ENCODE measurements at places on chromosomes 6 and 20.

GRCh38 chr6:79686707-79687309 is 55.7 kb downstream of the SH3BGRL2 start:
- DNase-seq, result no peak

DNA sequence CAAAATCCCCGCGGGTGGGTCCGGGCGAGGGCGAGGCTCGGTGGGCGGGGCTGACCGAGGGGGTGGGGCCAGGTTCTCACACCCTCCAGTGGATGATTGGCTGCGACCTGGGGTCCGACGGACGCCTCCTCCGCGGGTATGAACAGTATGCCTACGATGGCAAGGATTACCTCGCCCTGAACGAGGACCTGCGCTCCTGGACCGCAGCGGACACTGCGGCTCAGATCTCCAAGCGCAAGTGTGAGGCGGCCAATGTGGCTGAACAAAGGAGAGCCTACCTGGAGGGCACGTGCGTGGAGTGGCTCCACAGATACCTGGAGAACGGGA is 809 bp downstream of the HLA-G start:
- DNase-seq, result no peak

DNA sequence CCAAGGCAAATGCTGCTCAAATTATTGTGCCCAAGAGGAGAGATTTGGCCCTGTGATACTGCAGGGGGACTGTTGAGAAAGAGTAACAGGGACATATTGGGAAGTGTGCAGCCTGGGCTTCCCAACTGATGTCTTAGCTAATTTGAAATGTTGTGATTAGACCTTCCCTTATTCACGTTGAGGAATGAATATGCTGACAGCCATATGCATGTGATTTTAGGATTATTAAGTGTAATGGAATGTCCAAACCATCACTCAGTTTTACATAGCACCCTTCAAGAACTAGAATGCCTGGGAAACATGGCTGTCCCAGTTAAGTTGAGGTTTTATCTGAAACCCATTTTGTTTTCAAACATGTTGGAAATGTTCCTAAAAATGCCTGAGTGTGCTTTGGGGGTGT is 81.4 kb downstream of the CARMIL1 start:
- no peak for DNase-seq

DNA sequence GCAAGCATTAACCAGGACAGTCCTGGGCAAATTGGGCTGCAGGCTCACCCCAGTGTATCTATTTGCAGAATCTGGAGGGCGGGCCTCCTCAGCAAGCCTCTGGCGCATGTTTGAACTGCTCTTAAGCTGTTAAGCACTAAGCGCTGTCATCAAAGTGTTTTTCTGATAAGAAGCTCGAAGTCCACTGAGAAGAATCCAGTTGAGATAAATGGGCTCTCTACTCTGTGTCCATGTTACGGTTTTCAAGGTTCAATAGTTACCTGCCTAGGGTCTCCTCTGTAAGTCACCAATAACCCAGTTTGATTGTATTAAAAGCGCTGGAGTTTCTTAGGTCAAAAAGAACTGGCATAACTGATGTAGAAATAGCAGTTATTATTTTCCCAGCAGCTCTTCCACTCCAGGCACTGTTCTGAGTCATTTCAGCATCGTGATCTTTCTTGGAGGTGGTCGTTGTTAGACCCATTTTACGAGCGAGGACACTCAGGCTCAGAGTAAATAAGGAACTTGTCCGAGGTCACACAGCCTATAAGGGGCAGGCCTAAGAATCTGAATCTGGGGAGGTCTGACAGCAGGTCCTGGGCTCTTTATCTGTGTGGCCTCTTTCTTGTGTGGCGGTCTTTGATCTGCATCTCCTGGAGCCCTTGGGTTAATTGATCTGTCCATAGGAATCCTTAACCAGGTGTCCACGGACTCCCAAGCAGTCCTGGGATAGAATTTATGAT is 207.4 kb upstream of the ZNF217 start:
- DNase-seq, result peak; percentile 61

- DNase-seq, result no peak
These were observed 39.7 kb upstream of the PPP1R3G start for GRCh38 chr6:5045416-5045815.

GRCh38 chr20:12531626-12532025 is 477.1 kb upstream of the SPTLC3 start:
- DNase-seq, result no peak

DNA sequence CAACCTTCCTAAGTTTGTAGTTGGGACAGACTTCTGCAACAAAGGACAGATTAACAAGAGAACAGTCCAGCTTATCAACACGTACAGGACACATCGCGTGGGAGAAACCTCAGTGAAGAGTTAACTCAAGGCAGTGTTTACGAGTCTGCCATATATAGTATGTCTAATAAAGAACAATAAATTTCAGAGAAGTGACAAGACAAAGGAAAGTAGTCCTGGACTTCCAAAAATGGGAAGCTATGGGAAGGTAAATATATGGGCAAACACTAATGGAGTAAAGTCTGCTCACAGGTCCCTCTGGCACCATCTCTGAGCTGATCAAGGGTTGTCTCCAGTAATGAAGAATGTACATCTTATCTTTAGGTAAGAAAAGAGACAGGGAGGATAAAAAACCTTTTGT is 34.9 kb downstream of the GCM1 start:
- no peak for DNase-seq

DNA sequence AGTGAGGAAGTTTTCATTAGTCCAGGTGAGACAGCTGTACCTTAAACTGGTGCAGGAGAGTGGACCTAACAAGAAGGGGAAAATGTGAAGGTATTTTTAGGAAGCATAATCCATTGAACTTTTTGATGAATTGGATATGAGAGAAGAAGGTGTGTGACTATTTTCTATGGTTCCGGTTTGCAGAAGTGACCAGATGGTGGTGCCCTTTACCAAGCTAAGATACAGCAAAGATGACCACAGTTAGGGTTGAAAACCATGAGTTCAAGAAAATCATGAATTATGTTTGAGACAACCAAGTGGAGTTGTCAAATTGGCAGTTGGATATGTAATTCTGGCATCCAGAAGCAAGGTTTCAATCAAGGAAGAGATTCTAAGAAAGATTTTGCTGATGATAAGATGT is 61.9 kb upstream of the NRSN1 start:
- peak; percentile 21 for DNase-seq

- no peak for DNase-seq
These were observed 56.5 kb upstream of the IER3 start for GRCh38 chr6:30800871-30801270.

GRCh38 chr20:53956013-53956715 is 114.2 kb downstream of the BCAS1 start:
- DNase-seq, result no peak

DNA sequence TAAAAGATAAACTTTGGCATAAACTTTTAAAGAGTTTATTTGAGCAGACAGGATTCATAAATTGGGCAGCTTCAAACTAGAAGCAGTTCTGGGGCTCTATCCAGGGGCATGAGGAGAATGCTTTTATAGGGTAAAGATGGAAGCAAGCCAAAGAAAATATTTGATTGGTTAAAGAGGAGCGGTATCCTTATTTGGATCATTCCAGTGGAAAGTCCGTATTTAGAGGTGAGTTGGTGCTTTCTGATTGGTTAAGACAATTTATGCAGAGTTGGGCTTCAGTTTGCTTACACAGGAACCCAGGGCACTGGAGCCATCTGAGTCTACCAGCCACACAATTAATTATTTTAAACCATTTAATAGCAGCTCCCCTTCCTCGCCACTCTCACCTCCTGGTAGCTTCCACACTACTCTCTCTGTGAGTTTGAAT is 37.9 kb upstream of the RNF217 start:
- no peak for DNase-seq

- no peak for DNase-seq
These were observed 59.1 kb upstream of the TMEM244 start for GRCh38 chr6:129920103-129920798.

DNA sequence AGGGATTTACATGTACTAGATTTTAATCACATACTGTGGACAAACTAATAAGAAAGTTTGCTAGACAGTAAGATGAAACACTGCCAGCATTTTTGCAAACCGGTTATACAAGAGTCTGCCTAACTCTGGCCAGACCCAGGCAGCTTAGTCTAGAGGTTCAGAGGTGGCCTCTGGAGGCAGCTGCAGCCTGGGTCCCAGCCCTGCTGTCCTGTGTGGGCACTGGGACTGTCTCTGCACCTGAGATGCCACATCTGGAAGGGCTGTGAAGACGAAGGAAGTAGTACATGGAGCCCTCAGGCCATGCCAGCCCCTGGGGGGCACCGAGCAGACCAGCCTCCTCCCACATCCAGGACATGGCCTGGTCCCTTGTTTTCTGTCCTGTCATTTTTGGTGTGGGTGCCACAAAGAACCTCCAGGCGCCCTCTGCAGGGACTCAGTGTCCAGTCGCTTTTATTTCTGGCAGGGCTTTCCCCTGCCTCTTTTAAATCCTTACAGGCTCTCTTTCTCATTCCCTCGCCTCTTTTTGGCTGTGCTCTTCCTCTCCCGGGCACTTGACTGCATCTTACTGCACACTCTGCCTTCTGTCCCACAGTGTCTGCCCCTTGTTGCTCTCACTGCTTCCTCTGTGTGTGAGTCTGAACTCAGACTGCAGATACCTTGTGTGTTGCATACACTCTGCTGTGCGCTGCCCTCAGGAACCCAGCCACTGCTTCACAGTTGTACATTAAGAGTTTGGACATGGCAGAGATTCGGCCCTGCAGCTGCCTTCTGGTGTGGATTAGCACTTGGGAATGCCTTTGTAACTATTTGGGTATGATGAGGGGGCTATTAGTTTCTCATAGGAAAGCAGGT is 216.7 kb downstream of the ZDHHC14 start:
- peak; percentile 75 for DNase-seq

DNA sequence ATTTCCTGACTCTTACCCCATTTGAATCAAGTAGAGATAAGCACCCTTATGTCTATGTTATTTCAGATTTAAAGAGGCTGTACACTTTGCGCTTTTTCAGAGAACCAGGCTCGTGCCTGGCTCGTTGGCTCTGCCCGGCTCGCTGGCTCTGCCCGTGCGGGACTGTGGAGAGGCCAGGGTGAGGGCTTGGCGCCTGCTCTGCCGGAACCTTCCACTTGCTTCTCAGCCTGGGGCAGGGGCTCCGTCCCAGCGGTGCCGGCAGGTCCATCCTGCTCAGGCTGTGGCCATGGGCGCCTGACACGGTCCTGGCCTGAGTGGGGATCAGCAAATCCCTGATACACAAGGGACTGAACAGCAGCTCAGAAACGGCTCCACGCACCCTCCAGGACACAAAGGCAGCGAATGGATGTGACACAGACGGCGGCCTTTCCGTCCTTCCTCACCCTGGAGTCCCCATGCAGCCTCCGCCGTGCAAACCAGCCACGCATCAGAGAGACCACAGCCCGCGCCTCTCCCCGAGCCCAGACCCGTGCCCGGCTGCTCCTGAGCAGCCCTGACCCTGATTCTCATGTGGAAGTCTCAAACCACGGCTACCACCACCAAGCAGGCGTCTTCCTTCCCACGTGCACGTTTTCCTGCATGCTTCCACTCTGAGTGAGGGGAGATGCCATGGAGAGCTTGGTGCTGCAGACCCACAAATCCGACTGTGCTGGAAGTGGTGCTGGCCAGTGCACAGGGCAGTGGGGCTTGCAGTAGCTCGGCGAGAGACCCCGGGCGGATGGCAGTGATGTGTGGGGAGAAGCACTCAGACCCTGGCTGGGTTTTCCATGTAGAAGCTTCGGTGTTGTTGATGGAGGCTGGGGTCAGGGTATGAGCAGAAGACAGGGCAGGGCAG is 233.9 kb downstream of the ERMARD start:
- DNase-seq, result no peak

DNA sequence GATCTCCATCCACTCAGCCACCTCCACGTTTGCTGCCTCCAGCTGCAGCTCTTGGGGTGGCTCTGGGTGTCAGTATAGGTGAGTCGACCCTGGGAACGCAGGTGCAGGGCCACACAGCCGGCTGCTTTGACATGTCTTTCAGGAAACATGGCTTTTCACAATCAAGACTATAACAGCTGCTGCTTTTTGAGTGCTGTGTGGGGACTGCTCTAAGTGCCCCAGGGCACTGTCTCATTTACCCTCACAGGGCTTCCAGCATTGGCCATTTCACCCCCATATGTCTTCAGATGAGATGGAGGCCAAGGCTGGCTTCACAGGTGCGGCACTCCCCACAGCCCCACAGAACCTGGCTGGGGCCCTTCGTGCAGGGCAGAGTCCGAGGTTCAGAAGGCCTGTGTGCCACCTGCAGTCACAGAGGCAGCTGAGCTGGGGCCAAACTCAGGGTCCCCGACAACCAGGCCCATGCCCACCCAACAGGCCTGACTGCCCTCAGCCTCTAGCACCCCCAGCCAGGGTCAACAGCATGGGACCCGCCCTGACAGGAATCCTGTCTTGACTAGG is 14.9 kb upstream of the CST7 start:
- no peak for DNase-seq

- DNase-seq, result no peak
These were observed 73.4 kb downstream of the PTPN1 start for GRCh38 chr20:50583442-50584150.

- no peak for DNase-seq
These were observed 39.5 kb downstream of the STAU1 start for GRCh38 chr20:49148601-49149000.

DNA sequence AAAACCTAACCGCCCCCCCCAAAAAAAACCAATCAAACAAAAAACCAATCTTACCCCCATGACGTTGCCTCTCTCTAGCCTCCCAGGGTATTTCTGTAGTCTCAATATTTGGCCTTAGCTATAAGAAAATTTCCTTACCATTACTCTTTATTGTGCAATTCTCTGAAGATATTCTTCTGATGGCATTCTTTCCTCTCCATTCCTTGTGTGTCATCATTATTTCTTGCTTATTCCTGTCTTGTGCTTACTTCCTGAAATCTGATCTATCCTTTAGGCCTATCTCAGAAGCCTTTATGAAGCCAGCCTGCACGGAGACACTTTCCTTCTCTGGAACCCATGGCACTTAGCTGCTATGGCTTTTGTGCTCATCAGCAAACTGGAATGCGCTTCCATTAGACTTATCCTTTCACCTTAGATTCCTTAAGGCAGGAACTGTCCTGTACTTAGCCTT is 65.9 kb upstream of the DDR1 start:
- DNase-seq, result no peak

GRCh38 chr6:14816116-14816859 is 429.6 kb upstream of the JARID2 start:
- no peak for DNase-seq

DNA sequence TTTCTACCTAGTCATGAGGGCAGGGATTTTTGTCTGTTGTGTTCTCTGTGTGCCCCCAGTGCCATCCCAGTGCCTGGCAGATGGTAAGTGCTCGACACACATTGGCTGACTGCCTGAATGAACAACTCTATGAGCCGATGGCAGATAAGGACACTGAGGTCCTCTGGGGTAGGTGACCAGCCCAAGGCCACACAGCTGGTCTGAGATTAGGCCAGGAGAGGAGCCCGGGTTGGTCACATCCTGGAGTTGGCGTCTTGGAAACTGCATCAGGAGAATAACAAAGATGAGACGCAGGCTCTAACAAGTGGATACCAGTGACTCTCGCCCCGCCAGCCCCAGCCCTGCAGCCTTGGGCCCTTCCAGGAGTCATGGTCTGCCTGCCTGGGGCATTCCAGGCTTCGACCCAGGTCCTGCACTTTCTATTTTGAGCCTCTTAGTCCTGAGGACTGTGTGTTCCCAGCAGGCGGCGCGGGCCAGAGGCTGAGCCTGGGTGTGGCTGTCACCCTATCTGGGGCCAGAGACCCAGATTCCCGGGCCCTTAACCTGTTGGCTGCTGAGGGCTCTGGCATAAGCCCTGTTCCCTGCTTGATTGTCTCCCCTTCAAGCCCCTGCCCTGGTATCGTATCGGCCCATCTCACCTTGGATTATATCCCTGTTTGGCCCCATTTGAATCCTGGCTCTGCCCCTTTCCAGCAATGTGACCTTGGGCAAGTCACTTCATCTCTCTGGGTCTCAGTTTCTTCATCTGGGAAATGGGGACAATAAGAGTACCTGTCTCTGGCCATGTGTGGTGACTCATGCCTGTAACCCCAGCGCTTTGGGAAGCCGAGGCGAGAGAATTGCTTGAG is 88.3 kb downstream of the CEBPB start:
- peak; percentile 45 for DNase-seq

Data from hematopoietic multipotent progenitor cell treated with erythropoietin and hydrocortisone succinate and interleukin-3 and kit ligand, for 6 days (in vitro differentiated cells).